ENCODE measurements at places on chromosomes 7 and 10.

DNA sequence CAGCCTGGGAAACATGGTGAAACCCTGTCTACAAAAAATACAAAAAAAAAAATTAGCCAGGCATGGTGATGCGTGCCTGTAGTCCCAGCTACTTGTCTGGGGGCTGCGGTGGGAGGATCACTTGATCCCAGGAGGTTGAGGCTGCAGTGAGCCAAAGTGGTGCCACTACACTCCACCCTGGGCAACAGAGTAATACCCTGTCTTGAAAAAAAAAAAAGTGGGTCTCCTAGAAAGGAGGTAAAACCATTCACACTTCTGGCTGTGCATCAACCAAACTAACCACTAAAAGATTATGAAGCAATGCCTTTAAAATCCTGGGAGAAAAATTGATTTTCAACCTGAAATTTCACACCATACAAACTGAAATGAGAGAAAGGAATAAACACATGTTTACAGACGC lies 35.4 kb upstream of the C10orf71 start:
- no peak for DNase-seq

- no peak for DNase-seq
These were observed 76.9 kb upstream of the LANCL2 start for GRCh38 chr7:55288070-55288824.

GRCh38 chr10:122495406-122496340 lies 34.3 kb downstream of the HTRA1 start:
- no peak for DNase-seq

GRCh38 chr7:726084-726853 lies at the start of gene DNAAF5:
Gene DNAAF5 (plus strand): TSS chr7:726699. CDS start chr7:726721, 22 bp downstream.
- peak; percentile 89 for DNase-seq

GRCh38 chr7:116271963-116272886 lies 61.9 kb downstream of the TES start:
- no peak for DNase-seq

- no peak for DNase-seq
These were observed 66.8 kb upstream of the SEPHS1 start for GRCh38 chr10:13414855-13415254.

GRCh38 chr10:104197364-104197763 lies 34.8 kb downstream of the CFAP43 start:
- DNase-seq: no peak

DNA sequence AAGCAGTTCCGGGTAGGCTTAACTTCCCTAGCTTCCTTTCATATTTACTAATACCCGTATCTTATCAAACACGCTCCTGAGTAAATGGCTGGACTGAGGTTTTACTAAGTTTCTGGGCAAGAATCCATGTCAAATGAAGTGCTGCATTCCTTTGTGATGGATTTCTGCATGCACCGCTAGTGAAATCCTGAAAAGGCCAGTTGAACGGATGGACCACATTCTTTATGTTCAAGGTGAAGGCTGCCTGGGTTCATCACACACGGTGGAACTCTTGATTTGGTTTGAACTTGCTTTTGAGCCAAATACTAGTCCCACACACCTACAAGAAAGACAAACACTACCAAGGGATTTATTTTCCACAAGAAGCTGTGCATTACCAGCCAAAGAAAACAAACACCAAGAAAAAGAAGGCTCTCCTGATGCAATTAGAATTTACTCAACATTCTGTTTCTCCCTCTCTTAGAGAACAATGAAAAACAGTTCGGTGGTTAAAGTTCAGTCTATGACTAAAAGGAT lies 255.0 kb upstream of the SEMA3C start:
- DNase-seq: no peak

DNA sequence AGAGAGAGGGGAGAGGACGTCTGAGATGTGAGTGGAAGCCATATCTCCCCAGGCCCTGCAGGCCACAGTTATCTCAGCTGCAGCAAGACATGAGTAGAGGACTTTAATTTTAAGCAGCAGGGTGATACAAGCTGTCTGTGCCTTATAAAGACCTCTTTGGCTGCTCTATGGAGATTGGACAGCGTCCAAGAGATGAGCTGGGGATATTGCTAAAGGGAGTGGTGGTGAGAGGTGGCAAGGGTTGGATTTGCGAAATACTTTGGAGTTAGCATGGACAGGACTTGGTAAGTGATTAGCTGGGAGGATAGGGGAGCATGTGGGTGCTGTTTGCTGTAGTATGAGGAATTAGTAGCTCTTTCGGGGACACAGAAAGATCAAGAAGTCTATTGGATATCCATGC lies 191.8 kb downstream of the CACNB2 start:
- no peak for DNase-seq

- DNase-seq: no peak
These were observed 20.4 kb upstream of the NUP42 start for GRCh38 chr7:23161482-23161881.

DNA sequence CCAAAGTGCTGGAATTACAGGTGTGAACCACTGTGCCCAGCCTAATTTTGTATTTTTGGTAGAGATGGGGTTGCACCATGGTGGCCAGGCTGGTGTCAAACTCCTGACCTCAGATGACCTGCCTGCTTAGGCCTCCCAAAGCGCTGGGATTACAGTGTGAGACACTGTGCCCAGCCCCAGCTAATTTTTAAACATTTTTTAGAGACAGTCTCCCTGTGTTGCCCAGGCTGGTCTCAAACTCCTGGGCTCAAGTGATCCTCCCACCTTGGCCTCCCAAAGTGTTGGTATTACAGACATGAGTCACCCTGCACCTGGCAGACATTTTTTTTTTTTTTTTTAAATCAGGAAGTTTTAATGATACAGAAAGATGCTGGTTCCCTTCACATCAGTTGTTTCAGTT lies 15.5 kb downstream of the DENND10 start:
- DNase-seq: no peak

DNA sequence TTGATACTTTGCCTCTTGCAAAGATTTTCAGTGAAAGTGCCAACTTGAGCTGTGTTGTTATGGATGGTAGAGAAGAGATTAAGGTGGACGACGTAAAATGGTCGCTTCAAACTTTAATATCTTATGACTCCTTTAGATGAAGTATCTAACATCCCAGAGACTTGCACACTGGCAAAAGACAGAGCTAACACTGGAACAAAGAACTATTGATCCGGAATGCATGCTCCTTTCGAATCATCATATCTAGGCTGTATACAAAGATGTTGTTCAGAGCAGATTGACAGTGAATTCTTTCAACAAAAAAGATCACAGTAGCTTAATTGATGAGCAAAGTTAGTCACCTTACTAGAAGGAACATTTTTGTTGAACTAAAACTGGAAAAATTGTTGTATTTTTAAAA lies 592.7 kb downstream of the NXPH1 start:
- DNase-seq: no peak

GRCh38 chr7:103685646-103686045 lies 239.6 kb upstream of the SLC26A5 start:
- no peak for DNase-seq

DNA sequence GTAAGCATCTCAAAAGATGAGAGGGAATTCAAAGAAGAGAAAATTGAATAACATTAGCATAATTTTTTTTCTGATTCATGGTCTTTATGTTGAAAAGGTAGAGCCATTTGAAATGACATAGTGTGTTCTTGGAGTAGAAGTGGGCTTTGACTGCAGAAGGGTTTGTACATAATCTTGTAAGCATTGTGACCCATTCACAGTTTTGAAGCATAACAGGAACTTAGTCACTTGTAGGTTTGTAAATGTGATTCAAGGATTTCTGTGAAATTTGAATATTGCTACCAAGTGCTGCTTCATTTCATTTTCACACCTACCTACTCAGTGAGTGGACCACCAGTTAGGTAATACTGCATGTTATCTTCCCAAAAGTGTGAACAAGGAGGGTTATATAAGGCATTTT lies 68.6 kb downstream of the PON1 start:
- no peak for DNase-seq

GRCh38 chr7:155109121-155109520 lies 39.0 kb downstream of the HTR5A start:
- DNase-seq: no peak

DNA sequence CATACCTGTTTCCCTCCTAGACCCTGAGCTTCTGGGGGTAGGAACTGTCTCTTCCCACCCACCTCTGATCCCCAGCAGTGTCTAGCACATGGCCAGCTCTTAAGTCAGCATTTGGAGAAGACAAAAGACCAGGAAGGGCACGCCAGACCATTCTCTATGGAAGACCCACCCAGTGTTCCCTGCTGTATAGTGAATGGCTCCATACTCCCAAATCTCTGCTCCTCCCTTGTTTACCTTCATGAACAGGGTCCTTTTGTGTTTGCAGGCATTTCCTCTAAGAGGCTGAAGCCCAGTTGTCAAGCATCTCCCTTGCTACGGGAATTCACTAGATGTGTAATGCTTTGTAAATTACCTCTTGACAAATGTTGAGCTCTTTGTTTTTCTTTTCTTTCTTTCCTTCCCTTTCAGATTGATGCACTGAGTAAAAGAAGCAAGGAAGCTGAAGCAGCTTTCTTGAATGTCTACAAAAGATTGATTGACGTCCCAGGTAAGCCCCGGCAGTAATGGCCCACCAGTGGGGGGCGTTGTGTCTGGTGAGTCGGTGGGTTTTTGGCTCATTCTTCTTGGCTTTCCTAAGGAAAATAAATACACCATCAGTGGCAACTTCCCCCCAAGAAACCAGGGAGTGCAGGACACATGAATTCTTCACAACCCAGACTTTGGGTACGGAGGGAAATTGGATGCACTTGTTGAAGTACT lies 216.6 kb upstream of the SH2B2 start:
- no peak for DNase-seq

GRCh38 chr7:128020159-128020558 lies 11.1 kb downstream of the LRRC4 start:
- no peak for DNase-seq

DNA sequence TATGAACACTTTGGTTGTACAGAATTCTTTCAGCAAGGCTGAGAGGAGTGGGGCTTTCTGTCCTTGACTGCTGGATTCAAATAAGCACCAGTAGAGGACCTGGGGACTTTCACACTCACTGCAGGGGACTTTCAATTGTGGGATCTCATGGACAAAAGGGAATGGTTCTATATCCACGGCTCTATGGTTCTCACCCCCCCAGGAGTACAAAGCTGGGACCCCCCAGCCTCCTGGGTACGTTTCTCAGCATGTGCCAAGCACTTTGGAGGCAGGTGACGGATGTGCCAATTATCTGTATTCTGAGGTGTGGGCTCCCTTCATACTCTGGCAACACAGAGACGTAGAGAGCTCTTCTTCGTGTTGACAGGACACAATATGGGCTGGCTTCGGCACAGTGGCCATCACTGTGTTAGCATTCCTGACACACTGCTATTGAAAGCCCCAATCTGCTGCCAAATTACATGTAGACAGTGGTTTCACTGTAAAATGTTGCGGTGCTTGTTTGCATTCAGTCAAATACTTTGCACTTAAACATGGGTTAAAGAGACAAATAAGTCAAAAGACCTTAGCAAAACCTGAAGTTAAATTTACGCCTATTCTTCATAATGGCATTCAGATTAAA lies 92.7 kb upstream of the SAMD8 start:
- no peak for DNase-seq

GRCh38 chr7:108109221-108109908 lies 20.8 kb downstream of the LAMB4 start:
- DNase-seq: no peak

- DNase-seq: no peak
These were observed 200.3 kb downstream of the CACNB2 start for GRCh38 chr10:18340496-18341051.

GRCh38 chr7:122736183-122736582 lies 33.5 kb upstream of the RNF148 start:
- no peak for DNase-seq

GRCh38 chr7:72007018-72007417 lies 405.1 kb downstream of the CALN1 start:
- DNase-seq: no peak

DNA sequence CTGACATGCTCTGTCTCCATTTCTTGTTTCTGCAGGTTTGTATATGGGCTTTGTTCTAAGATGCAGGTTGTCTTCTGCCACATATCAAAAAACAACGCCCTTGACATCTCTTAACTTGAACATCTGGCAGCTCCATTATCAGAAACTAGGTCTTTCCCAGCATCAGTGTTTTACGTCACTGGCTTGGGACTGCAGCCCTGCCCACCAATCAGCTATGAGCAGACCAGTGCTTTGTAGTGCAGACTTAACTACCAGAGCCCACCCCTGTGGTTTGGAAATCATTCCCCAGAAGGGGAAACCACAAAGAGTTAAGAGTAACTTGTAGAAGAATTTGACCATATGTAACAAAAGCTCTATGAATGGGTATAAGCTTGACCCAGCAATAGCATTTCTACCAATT lies 132.4 kb downstream of the SEPTIN14 start:
- DNase-seq: no peak

DNA sequence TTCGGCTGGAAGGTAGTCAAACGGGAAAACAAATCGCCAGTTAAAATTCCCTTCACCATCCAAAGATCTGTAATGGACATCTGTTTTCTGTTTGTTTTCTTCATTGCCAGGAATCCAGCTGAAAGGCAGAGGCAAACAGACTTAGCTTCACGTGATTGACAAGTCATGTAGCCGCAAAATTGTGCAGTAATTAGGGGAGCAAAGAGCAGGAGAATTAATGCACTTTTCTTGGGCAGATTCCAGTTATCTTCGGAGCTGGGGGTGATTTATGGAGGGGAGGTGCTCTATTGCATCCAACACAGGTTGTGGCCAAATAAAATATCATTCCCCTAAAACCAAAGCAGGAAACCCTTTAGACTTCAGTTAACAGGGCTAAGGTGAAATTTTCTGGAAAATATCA lies 162.2 kb downstream of the MYOF start:
- DNase-seq: no peak

DNA sequence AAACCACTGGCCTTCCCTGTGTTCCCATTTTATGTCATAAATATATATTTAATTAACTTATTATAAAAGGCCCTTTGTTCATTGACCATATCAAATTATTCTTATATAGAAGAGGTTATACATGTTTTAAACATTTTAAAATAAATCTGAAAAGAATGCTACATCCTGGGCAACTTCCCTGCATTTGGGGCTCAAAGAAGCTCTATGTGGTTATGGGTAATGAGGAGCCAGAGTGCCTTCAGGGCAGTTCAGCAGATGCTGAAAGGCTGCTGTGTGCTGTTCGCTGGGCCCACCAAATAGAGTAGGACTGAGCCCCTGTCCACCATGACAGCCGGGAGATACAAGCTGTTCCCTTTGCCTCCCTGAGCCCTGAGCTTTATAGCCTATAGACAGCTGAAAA lies 35.9 kb downstream of the HTRA1 start:
- DNase-seq: no peak

- DNase-seq: no peak
These were observed 45.0 kb upstream of the MGAM2 start for GRCh38 chr7:142066536-142066935.

- DNase-seq: no peak
These were observed 11.0 kb upstream of the BLVRA start for GRCh38 chr7:43747328-43748105.

DNA sequence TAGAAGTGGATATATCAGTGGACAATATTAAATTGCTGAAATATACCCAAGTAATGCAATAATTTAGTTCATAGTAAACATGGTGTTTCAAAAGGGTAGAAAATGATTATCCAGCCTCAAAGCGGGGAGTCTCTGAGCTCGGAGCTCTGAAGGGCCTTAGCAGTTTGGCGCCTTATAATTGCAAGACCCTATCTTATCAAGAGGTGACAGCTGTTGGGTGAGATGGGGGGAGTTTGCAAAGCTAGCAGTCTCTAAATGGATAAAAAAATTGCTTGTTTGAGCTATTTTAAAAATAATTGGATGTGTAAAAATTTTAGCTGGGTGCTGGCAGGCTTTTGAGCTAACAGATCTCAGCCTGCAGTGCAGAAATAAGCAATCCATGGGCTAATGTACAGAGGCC lies 219.2 kb downstream of the CCSER2 start:
- DNase-seq: no peak
